ENCODE measurements at places on chromosomes 3 and 15.
A peak's percentile ranks its signal among the peaks of the same experiment; 100 is the strongest.

- DNase-seq, result no peak
These were observed 39.1 kb downstream of the TRPM1 start for GRCh38 chr15:31062310-31062847.

DNA sequence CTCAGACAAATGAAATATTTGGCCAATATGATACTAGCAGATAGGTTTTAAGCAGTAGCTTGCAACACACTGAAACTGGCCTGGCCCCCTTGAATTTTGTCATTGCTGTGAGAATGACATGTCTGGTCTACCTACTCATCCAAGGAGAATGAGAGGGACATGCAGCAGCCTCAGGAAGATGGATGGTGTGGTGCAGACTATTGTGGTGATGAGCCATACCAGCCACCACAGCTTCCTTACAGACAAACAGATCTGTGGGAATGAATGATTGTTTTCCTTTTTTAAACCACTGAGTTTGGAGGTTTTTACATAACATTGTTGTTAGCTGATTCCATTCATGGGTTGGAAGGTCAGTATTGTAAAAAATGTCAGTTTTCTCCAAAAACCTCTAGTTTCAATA lies 133.7 kb upstream of the POU1F1 start:
- DNase-seq, result no peak

- no peak for DNase-seq
These were observed 32.9 kb downstream of the WNT7A start for GRCh38 chr3:13846716-13847570.

DNA sequence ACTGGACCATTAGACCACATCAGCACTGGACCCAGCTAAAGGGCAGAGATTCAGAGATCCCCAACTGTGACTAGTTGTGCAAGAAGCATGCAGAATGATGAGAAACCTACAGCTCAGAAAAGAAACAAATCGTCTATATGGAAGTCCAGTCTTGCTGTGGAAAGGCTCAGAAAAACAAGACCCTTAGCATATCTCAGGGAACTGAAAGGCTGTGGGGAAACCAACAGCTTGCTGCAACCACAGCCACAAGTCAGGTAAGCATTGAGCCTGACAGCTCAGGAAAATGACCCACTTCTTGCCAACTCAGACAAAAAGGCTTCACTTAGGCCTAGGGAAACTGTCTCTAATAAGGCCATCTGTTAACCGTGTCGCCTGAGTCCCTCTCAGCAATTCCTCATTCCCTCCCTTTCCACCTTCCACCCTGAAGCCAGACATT lies 145.6 kb downstream of the LSAMP start:
- DNase-seq, result no peak

DNA sequence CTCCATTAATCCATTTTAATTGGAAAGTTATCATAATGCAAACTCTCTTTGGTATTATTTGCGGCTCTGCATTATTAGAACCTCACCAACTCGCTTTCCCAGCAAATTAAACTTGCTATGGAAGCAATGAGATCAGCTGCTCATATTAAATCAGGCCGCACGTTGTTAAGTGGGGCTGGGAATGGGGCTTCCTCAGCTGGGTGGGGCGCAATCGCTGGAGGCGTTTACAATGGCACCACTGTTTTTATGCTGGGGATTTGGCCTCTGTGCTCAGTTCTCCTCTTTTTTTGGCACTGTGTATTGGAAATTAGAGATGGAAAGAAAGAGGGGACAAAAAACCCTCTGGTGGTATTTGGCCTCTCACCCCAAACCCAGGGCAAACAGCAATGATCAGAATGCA lies 72.2 kb downstream of the RPLP1 start:
- no peak for DNase-seq

DNA sequence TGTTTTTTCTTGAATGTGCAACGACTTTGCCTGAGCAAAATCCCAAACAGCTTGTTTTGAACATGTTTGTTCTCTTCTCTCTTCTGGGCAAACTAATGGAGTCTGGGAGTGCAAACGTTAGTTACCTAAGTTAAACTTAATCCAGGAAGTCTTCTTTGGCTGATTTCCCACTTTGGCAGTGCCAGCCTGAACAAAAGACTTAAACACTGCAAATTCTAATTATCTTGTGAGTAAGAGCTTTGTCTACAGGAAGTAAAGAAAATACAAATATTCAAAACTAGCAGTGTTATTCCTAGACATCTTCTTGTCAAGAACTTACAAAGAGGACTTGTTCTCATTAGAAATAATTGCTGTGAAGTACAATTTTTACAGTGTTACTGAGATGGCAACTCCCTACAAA lies 16.7 kb upstream of the DENND6A start:
- no peak for DNase-seq

- no peak for DNase-seq
These were observed 111.4 kb downstream of the CMSS1 start for GRCh38 chr3:99928771-99929744.

- DNase-seq, result peak; percentile 62
These were observed 1.3 kb downstream of the IL17RE start for GRCh38 chr3:9903904-9904303.

- DNase-seq, result no peak
These were observed 172.1 kb upstream of the ADAMTS9 start for GRCh38 chr3:64859625-64860535.

GRCh38 chr15:57364282-57365007 lies 11.9 kb upstream of the CGNL1 start:
- DNase-seq, result no peak

- DNase-seq, result no peak
These were observed 374.7 kb upstream of the TPRG1 start for GRCh38 chr3:188797045-188797444.

DNA sequence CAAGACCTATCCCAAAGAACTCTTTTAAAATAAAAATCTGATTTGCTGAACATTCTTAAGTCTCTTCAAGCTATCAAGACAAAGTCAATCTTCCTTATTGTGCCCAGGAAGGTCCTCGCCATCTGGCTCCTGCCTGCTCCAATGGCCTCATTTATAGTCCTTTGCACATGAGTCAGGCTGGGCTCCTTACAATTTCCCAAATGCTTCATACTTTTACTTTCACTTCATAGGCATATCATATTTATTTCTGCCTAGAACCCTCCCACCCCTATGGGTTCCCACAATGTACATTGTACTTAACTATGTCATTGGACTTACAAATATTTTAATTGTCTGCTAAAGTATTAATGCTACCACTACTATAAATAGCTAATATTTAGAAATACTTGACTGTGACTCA lies 9.1 kb downstream of the THRB start:
- no peak for DNase-seq

DNA sequence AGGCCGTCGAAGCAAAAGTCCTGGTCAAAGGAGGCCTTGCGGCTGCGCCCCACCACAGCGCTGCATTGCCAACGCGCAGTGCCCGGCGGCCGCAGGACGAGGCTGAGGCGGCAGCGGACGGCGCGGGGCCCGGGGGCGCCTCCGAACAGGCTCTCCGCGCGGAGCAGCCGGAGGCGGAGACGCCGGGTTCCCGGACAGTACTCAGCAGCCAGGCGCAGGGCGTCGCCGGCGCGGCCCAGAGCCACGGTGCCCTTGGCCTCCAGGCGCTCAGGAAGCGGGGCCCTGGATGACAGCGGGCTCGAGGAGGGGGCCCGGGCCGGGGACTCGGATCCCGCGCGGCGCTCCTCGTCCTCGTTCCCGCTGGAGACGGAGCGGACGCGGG lies 1.1 kb downstream of the C2CD4B start:
- peak; percentile 35 for DNase-seq

DNA sequence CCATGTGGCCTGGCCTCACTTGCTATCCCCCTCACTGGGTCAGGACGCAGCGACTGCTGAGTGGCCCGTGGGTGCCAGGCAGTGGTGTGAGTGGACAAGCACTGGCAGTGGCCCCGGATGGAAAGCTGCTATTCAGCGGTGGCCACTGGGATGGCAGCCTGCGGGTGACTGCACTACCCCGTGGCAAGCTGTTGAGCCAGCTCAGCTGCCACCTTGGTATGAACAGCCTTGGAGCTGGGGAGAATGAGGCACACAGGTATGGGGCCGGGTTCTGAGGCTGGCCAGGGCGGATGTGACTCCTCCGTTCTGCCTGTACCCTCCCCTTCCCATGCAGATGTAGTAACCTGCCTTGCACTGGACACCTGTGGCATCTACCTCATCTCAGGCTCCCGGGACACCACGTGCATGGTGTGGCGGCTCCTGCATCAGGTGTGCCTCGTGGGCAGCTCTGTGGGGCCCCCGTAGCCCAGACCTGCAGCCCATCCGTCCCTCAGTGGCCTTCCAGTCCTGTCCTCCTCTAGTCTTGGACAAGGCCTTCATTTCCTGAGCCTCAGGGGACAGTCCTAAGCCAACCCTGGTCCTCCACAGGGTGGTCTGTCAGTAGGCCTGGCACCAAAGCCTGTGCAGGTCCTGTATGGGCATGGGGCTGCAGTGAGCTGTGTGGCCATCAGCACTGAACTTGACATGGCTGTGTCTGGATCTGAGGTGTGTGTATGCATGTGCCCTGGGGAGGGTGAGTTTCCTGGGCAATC lies 28.2 kb downstream of the NBEAL2 start:
- DNase-seq, result no peak

GRCh38 chr3:64176461-64176996 lies 48.7 kb downstream of the PRICKLE2 start:
- DNase-seq, result no peak

GRCh38 chr3:186582541-186582940 lies 12.0 kb downstream of the DNAJB11 start:
- no peak for DNase-seq

DNA sequence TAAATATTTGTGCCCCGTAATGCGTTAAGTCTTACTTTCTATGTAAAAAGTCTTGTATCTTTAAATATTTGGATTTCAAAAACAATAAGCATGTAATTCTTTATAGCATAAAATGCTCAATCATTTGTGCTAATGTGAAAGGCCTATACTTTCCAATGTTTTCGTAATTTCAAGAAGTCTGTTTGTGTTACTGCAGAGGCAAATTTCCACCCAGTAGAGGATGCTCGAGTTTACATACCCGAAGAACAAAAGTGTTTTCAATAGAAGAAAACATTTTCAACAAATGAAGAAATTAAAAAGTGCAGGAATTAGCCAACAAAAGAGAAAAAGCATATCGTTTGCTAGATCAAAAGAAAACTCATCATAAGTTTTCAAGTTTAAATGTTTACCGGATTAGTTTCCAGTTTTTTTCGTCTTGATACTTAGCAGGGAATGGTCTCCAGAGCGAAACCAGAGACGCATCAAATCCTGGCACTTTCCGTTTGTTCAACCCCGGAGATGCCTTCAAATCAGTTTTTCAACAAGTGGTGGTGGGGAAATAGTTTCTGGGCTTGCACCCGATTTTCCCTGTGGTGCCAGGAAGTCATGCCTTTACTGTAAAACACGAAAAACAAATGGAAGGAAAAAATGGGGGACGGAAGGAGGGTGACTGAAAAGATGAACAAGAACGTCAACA lies 1.0 kb downstream of the CGGBP1 start:
- DNase-seq, result no peak
